Temporal lobe (tissue), 4 donors: ENCODE measurements at places on chromosomes 2 and 18. TPM values are rescaled to one million over a fixed set of nuclear protein-coding genes. Genes with fewer than 3 reads are reported as not detected.

LOXHD1 gene
- total RNA-seq = 0.25 TPM

PID1 gene
- 32.0 TPM for total RNA-seq

DDX18 gene
- 51.9 TPM for total RNA-seq

DAW1 gene
- 1.5 TPM for total RNA-seq

ALPP gene
- not detected for total RNA-seq

HTRA2 gene
- total RNA-seq = 36.6 TPM
